ENCODE measurements at places on chromosomes 3 and 15.

GRCh38 chr3:120144267-120144666 is 50.0 kb upstream of the GSK3B start:
- no peak overlapping the region for H3K27ac ChIP-seq
- no peaks in the 10 kb centered on the region for H3K27me3 ChIP-seq
- H3K4me1 ChIP-seq: peaks cover 19% of the 10 kb centered on the region
- H3K4me3 ChIP-seq: no peak overlapping the region
- H3K36me3 ChIP-seq: no peaks in the 10 kb centered on the region
- DNase-seq: no peak

GRCh38 chr3:106824856-106825255 is 552.4 kb upstream of the CCDC54 start:
- H3K27ac ChIP-seq: no peak overlapping the region
- H3K27me3 ChIP-seq: no peaks in the 10 kb centered on the region
- H3K36me3 ChIP-seq: no peaks in the 10 kb centered on the region
- no peak for DNase-seq
- H3K4me3 ChIP-seq: no peak overlapping the region
- H3K4me1 ChIP-seq: no peaks in the 10 kb centered on the region

- DNase-seq: no peak
- H3K4me3 ChIP-seq: no peak overlapping the region
- H3K27me3 ChIP-seq: no peaks in the 10 kb centered on the region
- H3K27ac ChIP-seq: no peak overlapping the region
Measured at GRCh38 chr3:169971522-169971921, 4.9 kb downstream of the SEC62 start.

DNA sequence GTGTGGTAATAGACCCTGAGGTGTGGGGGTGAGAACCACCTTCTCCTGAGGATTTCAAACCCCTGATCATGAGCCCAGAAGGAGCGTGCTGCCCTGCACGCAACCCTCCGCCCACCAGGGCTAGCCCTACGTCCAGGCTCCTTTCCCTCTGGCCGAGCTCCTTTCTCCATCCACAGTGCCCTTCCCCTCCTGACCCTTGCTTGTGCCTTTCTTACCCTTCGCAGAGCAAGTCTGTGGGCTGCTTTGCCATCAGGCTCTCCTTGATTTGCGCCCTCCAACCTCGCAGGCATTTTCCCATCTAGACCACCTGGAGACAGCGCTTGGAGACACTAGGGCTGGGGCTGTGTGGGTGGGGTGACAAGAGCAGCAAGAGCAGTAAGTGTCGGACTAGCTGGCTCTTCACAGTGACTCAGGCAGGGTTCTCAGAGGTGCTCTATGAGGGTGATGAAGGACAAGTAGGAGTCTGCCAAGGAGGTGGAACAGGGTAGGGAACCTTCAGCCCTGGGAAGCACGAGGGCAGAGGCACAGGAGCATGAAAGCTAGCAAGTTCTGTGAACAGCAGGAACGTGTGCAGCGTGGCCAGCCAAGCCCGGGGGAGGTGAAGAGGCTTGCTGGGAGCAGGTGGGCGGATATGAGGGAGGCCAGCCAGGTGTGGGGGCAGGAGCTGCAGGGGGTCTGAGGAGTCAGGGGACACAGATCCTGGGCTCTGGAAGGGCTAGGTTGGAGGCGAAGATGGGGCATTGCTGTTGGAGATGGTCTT is 2.5 kb upstream of the SLC38A3 start:
- peaks cover 17% of the 10 kb centered on the region for H3K4me1 ChIP-seq
- H3K27me3 ChIP-seq: peaks cover 62% of the 10 kb centered on the region
- H3K27ac ChIP-seq: no peak overlapping the region
- no peaks in the 10 kb centered on the region for H3K36me3 ChIP-seq

DNA sequence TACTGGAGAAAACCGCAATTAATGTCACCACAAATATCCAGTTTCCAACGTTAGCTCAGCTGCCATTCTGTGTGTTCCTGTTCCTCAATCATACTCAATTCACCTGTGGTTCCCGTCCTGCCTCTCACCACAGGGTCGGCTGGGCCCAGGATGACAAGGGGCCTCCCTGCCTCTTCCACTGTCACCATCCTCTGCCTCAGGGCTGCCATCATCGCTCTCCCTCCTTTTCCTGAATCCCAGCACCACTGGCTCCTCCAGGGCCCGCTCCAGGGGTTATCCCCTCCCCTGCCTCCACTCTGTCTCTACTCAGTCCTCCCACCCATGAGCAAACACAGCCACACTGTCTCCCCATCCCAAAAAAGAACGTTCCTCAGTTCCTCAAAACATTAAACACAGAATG is 170.9 kb upstream of the NSMCE3 start:
- no peak overlapping the region for H3K27ac ChIP-seq
- no peaks in the 10 kb centered on the region for H3K27me3 ChIP-seq
- DNase-seq: no peak

- no peak for DNase-seq
- no peak overlapping the region for H3K4me3 ChIP-seq
- no peaks in the 10 kb centered on the region for H3K27me3 ChIP-seq
- no peak overlapping the region for H3K27ac ChIP-seq
- H3K4me1 ChIP-seq: no peaks in the 10 kb centered on the region
Measured at GRCh38 chr3:59107856-59108815, 58.3 kb upstream of the CFAP20DC start.

GRCh38 chr3:58804914-58805313 is 138.3 kb upstream of the FAM3D start:
- DNase-seq: no peak
- H3K4me1 ChIP-seq: no peaks in the 10 kb centered on the region
- no peak overlapping the region for H3K27ac ChIP-seq
- H3K27me3 ChIP-seq: no peaks in the 10 kb centered on the region
- H3K4me3 ChIP-seq: no peak overlapping the region

All from lower lobe of right lung (tissue), 2 donors.